ENCODE measurements at places on chromosomes 2 and 18.

- DNase-seq: no peak
Observed at GRCh38 chr2:40361478-40361877, 90.4 kb downstream of the SLC8A1 start.

DNA sequence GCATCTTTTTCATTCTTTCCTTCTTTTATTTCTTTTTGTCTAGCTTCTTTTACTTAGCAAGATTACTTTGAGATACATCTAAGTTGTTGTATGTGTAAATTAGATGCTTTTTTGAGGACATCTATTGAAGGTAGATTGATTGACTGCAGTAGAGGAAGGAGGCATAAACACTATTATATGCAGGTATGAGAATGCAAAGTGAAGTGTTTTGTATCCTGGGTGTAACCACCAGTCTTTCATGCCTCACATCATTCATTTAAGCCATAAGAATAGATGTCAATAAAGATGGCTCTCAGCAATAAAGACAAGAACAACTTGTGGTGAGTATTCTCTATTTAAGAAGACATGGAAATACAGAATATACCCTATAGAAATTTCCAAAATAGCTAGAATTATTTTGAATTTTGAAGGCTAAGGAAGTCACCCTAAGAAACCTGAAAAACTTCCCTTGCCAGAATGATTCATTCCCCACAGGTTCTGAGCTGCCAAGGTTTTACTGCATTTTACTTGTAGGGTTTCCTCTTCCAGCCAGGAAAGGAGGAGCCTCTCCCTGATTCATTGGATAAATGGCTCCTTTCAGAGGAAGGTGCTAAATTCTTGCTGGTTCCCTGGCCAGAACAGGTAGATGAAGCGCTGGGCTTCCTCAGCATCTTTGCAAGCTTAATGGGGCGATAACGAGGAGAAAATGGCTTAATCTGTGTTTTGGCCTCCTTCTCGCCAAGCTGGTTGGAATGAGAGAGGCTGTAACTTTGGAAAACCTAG is 279.8 kb upstream of the SLC14A2 start:
- DNase-seq: no peak

DNA sequence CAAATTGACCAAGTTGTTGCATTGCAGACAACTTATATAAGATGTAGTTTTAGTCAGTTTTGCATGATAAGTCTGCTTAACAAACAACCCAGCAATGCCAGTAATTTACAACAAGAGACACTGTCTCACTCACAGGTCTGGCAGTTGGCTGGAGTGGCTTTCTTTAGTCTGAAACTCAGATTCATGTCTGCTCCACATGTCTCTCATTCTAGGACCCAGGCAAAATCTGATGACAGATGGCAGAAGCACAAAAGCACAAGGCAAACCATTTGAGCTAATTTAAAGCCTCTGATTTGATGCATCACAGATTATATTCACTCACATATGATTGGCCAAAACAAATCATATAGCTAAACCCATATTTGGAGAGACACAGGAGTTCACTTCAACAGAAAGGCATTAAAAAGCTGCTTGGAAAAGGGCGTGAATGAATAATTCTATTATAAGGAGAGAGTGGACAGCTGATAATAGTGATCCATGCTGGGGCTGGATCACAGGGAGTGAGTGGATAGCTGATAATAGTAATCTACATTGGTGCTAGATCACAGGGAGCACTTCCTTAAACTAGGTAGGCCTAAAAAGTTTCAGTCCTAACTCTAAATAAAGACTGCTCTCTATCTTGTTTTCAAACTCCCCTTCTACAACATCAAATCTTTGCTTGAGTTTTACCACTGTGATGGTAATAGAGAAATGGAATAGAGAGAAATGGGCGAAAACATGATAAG is 593.2 kb upstream of the ZNF804A start:
- DNase-seq: peak; percentile 98

DNA sequence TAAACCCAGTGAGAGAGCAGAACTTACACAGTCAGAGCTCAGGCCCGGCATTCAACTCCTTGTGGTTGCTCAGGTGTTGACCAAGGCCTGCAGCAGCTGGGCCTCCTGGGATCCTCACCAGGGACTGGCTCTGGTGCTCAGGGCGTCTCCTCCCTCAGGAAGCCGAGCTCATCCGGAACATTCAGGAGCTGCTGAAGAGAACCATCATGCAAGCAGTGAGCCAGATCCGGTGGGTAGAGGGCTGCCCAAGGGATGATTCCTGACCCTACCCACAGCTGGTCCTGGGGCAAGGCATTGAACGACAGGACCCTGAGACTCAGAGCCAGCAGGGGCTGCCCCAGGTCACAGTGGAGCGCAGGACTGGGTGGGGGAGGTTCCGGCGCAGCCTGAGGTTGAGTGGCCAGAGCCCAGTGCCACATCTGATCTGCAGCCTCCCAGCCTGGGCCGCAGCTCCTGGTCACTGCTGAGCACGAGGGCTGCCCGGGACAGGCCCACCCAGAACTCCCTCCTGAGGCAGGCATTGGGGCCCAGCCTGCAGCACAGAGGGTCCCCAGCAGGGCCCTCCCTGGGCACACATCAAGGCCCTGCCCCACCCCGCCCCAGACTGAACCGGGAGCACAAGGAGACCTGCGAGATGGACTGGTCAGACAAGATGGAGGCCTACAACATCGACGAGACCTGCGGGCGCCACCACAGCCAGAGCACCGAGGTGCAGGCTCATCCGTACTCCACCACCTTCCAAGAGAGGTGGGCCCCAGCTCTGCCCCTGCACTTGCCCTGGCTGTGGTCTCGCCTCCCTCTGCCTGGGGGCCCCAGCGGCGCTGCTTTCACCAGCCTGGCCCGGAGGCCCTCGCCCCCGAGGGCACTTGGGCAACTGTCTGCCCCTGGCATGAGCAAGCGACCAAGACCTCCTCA is 2.4 kb downstream of the TEKT4 start:
- DNase-seq: no peak

- peak; percentile 23 for DNase-seq
Observed at GRCh38 chr2:2825516-2826208, 494.6 kb upstream of the MYT1L start.

DNA sequence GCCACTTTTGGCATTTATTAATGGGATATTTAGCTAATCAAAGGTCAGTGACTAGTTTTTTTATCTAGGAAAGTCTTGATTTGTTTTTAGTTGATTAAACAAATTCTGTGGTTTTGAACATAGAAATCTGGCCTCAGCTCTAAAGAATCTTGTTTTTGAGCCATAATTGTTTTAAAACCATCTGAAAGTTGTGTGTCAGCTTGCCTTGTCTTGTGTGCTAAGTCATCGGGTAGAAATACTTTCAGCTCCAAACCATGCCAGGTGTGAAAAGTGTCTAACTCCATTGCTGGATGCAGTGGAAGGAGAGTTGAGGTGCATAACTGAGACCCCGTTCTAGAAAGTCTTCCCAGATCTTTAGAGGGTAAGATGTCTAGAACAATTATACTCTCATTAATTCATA is 22.7 kb downstream of the FARP2 start:
- no peak for DNase-seq

GRCh38 chr2:64593035-64593655 is 60.6 kb downstream of the SERTAD2 start:
- no peak for DNase-seq

DNA sequence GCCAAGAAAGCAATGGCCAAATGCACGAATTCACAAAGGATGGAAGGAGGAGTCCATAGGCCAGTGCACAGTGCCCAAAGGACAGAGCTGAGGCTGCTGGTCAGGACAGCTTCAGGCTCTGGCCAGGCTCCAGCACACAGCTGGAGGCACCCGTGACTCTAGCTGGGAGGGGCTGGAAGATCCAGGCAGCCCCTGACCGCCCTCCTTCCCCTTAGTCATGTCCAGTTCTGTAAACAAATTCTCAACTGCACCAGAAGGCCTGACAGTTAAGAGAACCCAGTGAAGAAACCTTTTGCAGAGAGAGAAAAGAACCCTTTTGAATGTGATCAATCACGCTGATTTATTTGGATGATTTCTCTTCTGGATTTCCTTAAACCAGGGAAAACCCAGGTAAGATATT is 7.7 kb upstream of the YWHAQ start:
- DNase-seq: no peak

- no peak for DNase-seq
Observed at GRCh38 chr18:57220480-57220879, 73.6 kb downstream of the BOD1L2 start.

GRCh38 chr2:46489423-46490174 is 10.2 kb downstream of the TMEM247 start:
- no peak for DNase-seq

GRCh38 chr18:76405681-76406356 is 89.2 kb downstream of the ZNF516 start:
- no peak for DNase-seq

GRCh38 chr2:29139152-29139551 is 23.9 kb downstream of the CLIP4 start:
- no peak for DNase-seq

DNA sequence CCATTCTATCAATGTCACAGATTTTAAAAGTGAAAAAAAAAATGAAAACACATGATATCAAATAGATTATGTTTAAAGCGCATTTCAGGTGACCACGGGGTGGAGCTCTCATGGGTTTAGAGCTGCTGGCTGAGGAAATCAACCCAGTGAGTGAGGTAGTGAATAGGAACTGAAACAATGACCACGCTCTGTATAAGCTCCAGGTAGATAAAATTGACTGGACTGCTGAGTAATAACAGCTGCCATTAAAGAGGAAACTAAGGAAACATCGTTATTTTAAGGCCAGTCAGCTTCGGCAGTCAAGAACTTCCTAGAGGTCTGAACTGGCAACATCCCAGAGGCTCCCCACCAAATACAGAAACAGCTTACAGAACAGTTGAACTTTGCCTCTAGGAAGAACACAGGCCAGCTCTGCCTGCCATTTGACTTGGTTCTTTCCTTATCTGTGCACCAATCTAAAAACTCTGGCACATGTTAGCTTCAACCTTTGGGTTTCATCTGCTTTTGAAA is 185.9 kb downstream of the PDE1A start:
- peak; percentile 48 for DNase-seq

All from NCI-H2171 treated with DMSO at 0.1 percent for 48 hours (cell line).